ENCODE measurements at places on chromosomes 12 and 14.

DNA sequence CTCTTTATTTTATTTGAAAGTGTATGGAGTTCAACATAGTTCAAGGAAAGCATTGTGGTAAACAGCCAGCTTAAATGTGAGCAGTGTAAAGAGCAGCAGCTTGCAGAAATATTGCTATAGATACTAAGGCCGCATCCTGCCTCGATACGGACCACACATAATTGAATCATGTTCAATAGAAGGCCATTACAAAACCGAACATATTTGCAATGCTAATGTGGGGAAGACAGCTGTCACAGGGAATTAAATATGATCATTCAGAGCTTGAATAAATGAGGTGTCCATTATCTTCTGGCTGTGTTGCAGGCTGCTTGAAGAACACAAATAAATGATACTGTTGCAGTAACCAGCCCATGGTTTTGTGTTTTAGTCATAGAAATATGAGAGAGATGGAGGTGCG, 173.2 kb downstream of the BRMS1L start:
- DNase-seq: no peak

GRCh38 chr14:54920052-54920451, 17.4 kb upstream of the GCH1 start:
- no peak for DNase-seq

DNA sequence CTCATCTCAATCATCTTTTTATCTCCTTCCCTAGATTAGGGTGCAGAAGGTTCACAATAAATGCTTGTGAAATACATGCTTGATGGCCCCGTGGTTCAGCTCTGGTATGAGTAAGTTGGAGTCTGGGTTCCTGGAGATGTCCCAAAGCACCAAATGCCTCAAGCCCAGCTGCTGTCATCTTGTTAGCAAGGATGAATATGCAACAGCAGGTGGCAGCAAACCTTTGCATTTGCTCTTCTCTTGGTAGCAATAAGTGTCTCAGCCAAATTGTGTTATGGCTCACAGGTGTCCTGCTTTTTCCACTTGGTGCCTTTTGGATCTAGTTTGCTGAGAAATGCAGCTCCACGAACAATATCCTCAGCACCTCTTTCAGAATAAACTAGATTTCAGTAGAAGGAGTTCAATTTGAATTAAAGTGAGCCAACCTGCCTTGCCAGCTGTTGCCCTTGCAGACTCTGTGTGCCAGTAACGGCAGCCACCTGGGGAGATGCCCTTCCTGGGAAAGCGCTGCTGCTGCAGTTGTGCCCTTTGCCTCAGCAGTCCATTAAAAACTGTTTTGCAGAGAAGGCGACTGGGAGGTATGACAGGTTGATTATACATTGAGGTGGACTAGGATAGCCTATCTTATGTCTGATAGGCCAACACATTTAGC, 417.3 kb downstream of the SNAPC1 start:
- DNase-seq: peak; percentile 63

DNA sequence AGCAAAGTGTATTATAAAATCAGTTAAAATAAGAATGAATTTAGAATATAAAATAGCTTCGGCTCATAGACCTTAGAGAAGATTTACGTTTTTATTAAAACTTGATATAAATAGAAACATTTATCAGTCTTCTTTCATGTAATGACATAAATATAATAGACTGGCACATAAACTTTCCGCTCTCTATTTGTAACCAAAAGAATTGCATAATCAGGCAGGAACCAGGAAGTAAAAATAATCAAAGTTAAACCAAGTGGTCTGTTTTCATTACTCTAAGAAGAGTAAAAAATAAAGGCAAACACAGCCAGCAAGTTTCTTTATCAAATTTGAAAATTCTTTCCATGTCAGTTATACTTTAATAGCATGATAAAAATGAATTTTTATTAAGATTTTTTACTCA, 46.3 kb upstream of the ATP2A2 start:
- DNase-seq: no peak

- DNase-seq: no peak
These were observed 1.1 kb downstream of the KMT5A start for GRCh38 chr12:123384994-123385376.

DNA sequence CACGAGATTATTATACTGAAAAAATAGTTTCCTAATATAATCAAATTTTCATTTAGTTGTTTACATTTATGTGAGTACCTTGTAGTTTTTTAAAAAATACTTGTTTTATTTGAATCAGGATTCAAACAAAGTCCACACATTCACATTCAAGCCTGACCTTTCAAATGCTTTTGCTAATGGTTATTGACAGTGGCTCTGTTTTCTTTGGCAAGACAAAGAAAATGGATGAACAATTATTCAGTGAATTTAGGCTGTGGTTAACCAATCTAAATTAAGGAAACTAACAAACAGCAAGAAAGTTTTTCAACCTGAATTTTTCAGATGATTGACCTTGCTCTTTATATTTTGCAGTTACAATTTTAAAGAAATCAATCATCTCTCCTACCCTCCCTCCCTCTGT, 9.7 kb downstream of the SLC4A8 start:
- no peak for DNase-seq

DNA sequence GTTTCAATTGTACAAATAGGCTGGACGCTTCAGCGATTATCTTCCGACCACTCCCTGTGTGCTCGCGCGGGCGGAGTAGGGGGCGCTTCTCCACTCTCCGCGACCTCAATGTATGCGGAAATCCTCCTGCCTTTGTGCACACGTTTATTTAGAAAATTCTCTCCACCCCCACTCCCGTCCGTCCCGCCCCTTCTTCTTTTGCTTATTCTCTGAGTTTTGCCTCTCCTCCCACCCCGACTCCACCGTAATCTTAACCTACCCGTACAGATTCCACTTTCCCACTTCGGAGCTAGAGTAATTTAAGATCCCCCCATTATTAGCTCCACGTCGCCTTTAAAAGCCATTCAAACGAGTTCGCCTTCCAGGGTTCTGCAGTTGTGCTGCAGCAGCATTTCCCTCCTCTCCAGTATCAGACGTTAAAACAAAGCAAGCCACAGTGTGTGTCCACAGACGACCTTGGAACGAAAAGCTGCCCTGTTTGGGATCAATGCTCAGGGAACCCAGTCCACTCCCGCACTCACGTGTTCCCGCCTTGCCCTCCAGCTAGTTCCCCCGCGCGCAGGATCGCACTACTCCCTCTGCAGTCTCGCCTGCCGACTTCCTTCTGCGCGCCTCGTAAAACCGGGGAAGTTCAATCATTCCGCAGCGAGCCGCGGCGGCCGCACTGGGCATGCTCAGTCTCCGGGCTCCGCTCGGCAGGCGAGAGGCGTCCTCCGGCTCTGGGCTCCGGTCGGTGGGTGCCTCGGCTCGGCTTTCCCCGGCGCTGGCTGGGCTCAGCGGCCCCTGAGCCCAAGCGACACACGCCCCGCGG, at the start of gene ANO6:
ANO6 (plus strand) TSS at position 677 of the 811 bp plus-strand sequence. CDS start 227 bp downstream, outside the sequence.
- peak; percentile 85 for DNase-seq

DNA sequence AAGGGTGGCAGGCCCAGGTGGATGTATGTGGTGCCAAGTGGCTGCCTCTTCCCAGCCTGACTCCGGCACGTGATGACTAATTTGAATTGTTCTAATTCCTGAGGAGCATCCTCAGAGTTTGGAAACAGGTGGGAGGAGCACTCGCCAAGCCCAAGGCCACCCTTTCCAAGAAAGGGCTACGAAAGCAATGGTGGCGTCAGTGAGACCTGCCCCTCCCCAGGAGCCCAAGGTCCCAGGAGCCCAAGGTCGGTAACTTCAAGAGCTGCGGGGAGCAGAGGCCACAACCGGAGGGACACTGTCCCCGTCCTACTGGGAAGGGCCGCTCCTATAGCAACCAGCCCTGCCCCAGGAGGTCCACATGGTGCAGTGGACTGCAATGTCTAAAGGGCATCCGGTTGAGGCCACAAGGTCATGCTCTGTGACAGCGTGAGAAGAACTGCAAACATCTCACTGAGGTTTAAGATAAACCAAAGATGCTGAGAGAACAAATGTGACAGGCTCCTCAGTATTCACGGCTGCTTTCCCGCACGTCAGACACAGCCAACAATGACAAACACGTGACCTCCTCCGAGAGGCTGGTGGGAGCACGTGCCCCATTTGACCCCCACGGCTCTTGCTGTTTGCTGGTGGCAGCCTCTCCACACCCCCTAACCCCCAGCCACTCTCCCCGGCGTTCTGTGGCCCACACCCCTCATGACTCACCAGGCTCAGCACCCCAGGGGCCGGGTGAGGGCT, 79.6 kb downstream of the ITPK1 start:
- DNase-seq: no peak

Measured in iPS-NIHi11 (cell line).